ENCODE measurements at places on chromosomes 2 and 18. TPM values are rescaled to one million over a fixed set of nuclear protein-coding genes. Genes with fewer than 3 reads are reported as not detected.
A peak's percentile ranks its signal among the peaks of the same experiment; 100 is the strongest.

GRCh38 chr2:160721089-160722040 is 227.8 kb upstream of the RBMS1 start:
- H3K36me3 ChIP-seq = no peaks in the 10 kb centered on the region
- no peak overlapping the region for H3K4me3 ChIP-seq
- peaks cover 19% of the 10 kb centered on the region for H3K4me1 ChIP-seq

DNA sequence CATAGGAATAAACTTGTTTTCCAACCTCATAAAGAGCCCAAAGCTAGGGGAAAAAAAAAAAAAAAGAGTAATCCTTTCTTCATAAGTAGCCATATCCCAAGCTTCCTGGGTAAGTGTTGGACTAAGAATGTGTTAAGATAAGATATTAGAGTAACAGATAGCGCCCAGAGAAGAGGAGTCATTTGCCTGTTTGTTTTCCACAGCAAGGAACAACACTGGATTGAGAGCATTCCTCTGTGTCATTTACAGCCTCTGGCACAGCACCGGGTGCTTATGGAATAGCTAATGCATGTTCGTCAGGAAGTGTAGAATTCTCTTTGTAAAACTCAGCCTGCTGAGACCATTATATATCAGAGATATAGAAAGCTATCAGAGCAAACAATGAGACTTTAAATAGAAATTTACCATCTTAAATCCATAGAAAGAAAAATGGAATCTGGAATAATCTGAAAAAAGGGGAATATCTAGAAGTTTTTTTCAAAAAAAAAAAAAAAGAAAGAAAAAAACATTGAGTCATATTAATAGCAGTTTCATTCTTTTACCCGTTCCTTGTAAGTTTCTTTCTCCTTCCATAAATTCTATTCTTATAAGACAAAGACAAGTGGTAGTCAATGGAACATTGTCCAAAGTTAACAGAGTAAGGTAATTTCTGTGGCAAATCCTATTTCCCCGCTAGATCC is 37.6 kb downstream of the LRP2 start:
- no peak overlapping the region for H3K27ac ChIP-seq
- no peaks in the 10 kb centered on the region for H3K4me1 ChIP-seq
- H3K4me3 ChIP-seq = no peak overlapping the region
- no peaks in the 10 kb centered on the region for H3K27me3 ChIP-seq
- H3K36me3 ChIP-seq = no peaks in the 10 kb centered on the region
- DNase-seq = no peak

Gene RANBP2
- polyA plus RNA-seq = 12.0 TPM

- H3K27ac ChIP-seq = no peak overlapping the region
- no peaks in the 10 kb centered on the region for H3K27me3 ChIP-seq
- no peaks in the 10 kb centered on the region for H3K4me1 ChIP-seq
- peak; percentile 65 for DNase-seq
- no peaks in the 10 kb centered on the region for H3K36me3 ChIP-seq
- no peak overlapping the region for H3K4me3 ChIP-seq
These were observed 38.4 kb downstream of the SPC25 start for GRCh38 chr2:168851674-168852320.

Gene NTSR2
- polyA plus RNA-seq = not detected

GRCh38 chr2:129379411-129379810 is 600.1 kb upstream of the RAB6C start:
- no peak overlapping the region for H3K4me3 ChIP-seq
- no peaks in the 10 kb centered on the region for H3K27me3 ChIP-seq
- H3K27ac ChIP-seq = no peak overlapping the region
- DNase-seq = no peak
- H3K36me3 ChIP-seq = no peaks in the 10 kb centered on the region

Gene IL1R2
- 1.2 TPM for polyA plus RNA-seq

Gene METTL5
- 83.2 TPM for polyA plus RNA-seq

- H3K4me3 ChIP-seq = peak overlapping the region; percentile 14
- H3K27me3 ChIP-seq = no peaks in the 10 kb centered on the region
- DNase-seq = peak; percentile 69
- peak overlapping the region; percentile 38 for H3K27ac ChIP-seq
- H3K4me1 ChIP-seq = peaks cover 50% of the 10 kb centered on the region
These were observed 49.9 kb upstream of the EML6 start for GRCh38 chr2:54673501-54673998.

Gene CYP27A1
- 3.7 TPM for polyA plus RNA-seq

DNA sequence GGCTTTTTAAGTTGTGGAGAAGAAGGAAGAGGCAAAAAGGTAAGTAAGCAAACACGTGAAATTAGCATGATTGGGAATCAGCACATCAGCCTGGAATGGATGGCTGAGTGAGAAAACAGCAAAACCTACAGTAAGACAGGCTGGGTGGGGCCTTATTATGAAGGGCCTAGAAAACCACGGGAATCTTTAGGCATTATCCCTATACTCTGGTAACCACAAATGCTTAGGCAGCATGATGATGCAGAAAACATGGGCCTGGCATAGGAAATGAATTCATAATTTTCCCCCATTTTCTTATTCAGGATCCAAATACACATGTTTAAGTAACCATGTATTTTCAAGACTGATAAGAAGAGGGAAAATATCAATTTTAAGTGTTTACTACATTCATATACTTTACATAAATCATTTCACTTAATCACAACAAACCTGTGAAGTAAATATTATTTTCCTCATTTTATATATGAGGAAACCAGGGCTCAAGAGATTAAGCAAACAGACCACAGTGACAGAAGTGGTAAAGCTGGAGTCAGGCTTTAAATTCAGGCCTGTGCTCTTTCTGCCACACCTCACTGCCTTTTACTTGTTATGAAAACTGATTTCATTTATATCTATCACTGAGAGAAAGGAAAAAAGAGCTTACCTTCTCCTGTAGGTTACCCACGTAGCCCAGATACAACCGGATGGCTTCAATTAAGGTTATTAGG is 4.0 kb downstream of the TMEM17 start:
- H3K4me1 ChIP-seq = peaks cover 34% of the 10 kb centered on the region
- DNase-seq = peak; percentile 69
- H3K36me3 ChIP-seq = no peaks in the 10 kb centered on the region
- H3K27ac ChIP-seq = peak overlapping the region; percentile 63

DNA sequence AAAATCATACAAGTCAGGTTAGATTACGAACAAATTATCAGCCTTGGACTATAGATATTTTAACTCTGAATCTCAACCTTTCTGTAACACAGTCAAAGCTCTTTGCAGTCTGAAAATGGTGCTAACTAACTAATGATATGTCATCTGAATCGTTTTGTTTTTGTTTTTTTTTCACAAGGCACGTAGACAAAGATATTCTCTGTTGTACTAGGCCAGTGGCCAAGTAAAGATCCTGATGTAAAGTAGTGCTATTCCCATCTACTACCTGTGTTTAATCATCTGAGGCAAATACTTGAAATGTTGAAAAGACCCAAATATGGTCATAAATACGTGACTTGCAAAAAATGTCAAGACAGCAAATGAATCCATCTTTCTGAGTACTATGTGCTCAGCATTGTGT is 65.7 kb downstream of the REL start:
- no peak for DNase-seq
- no peak overlapping the region for H3K27ac ChIP-seq
- no peaks in the 10 kb centered on the region for H3K36me3 ChIP-seq

GRCh38 chr2:56522605-56523089 is 338.9 kb downstream of the CCDC85A start:
- H3K36me3 ChIP-seq = no peaks in the 10 kb centered on the region
- no peaks in the 10 kb centered on the region for H3K27me3 ChIP-seq
- peaks cover 6% of the 10 kb centered on the region for H3K4me1 ChIP-seq
- DNase-seq = peak; percentile 45

Gene HDHD2
- polyA plus RNA-seq = 23.6 TPM

DNA sequence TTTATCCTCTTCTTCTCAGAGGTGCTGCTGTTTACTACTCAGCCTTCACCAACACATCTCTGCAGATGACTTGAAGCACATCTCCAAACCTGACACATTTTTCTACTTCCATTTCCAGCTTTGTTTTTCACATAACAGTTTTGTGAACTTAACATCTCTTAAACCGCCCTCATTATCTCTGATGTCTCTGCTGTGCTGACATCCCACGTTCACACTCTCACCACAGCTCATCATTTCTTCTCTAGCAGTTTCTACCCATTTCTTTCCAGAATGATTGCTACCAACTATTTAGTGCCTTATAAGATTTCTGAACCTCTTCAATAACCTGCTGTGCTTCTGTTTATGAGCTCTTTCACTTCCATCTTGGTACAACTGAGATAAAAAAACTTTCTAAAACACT is 238.0 kb downstream of the PTPRM start:
- no peaks in the 10 kb centered on the region for H3K4me1 ChIP-seq
- DNase-seq = no peak
- H3K27me3 ChIP-seq = no peaks in the 10 kb centered on the region
- no peaks in the 10 kb centered on the region for H3K36me3 ChIP-seq
- no peak overlapping the region for H3K4me3 ChIP-seq

GRCh38 chr2:129738799-129739198 is 240.7 kb upstream of the RAB6C start:
- no peaks in the 10 kb centered on the region for H3K36me3 ChIP-seq
- H3K4me3 ChIP-seq = no peak overlapping the region
- no peak for DNase-seq

GRCh38 chr2:172427256-172427989 is at the start of gene ITGA6:
Gene ITGA6 (plus strand): TSS chr2:172427586.
- peak within 1 kb of the TSS; percentile 85 for H3K4me3 ChIP-seq
- no peak within 1 kb of the TSS for H3K27ac ChIP-seq
- no peaks in the 10 kb centered on the region for H3K36me3 ChIP-seq
- no peaks in the 10 kb centered on the region for H3K27me3 ChIP-seq
- peak; percentile 75 for DNase-seq
- 0 out of 2 replicates have a peak, but pooled peaks cover 11% of the 10 kb centered on the region for H3K4me1 ChIP-seq

DNA sequence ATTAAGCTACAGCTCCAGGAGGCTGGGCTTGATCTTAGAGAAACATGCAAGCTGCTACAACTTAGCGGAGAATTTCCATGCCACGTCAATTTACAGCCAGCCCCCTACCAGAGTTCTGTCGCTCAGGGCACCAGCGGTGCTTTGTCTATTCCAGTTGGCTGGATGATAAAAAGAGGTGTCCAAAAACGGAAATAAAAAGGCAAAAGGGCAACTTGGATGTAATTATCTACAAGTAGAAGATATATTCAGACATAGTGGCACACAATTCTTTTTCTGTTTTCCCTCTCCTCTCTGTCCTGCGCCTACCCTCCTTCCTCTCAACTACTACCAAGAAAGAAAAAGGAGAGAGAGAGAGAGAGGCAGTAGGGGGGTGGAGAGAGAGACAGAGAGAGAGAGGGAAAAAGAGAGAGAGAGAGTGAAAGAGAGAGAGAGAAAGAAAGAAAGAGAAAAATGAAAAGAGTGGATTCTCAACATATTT is 363 bp upstream of the RFTN2 start:
- H3K4me1 ChIP-seq = peaks cover 30% of the 10 kb centered on the region
- H3K27ac ChIP-seq = peak overlapping the region; percentile 91
- H3K4me3 ChIP-seq = peak overlapping the region; percentile 85
- DNase-seq = peak; percentile 80

Gene EHBP1
- polyA plus RNA-seq = 36.8 TPM

GRCh38 chr18:57811477-57812125 is 8.5 kb upstream of the ATP8B1 start:
- no peak for DNase-seq
- H3K4me1 ChIP-seq = peaks cover 49% of the 10 kb centered on the region
- no peak overlapping the region for H3K27ac ChIP-seq
- no peaks in the 10 kb centered on the region for H3K27me3 ChIP-seq
- no peaks in the 10 kb centered on the region for H3K36me3 ChIP-seq
- no peak overlapping the region for H3K4me3 ChIP-seq

- H3K4me1 ChIP-seq = peaks cover 5% of the 10 kb centered on the region
- no peak for DNase-seq
- H3K36me3 ChIP-seq = no peaks in the 10 kb centered on the region
- H3K27ac ChIP-seq = peak overlapping the region; percentile 86
These were observed 9.7 kb downstream of the OSR1 start for GRCh38 chr2:19348692-19349091.

DNA sequence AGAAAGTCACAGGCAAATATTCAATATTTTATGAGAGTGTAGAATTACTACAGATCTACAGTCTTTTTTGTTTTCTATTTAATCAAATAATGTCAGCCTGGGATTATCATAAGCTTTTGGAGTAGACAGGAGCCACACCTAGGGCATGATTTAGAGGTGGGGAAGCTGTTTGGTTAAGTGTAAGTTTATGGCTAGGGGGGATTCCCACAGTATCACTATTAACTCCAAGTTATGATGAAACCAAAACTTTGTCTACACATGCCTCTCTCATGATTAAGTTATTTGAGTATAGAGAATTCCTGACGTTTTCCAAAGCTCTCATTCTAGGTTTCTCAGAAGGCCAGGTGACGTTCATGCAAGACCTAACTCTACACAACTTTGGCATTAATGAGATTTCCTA is 2.1 kb downstream of the SERPINB10 start:
- no peak overlapping the region for H3K27ac ChIP-seq
- 0 out of 2 replicates have a peak, but pooled peaks cover 5% of the 10 kb centered on the region for H3K27me3 ChIP-seq
- no peak overlapping the region for H3K4me3 ChIP-seq
- no peaks in the 10 kb centered on the region for H3K36me3 ChIP-seq

DNA sequence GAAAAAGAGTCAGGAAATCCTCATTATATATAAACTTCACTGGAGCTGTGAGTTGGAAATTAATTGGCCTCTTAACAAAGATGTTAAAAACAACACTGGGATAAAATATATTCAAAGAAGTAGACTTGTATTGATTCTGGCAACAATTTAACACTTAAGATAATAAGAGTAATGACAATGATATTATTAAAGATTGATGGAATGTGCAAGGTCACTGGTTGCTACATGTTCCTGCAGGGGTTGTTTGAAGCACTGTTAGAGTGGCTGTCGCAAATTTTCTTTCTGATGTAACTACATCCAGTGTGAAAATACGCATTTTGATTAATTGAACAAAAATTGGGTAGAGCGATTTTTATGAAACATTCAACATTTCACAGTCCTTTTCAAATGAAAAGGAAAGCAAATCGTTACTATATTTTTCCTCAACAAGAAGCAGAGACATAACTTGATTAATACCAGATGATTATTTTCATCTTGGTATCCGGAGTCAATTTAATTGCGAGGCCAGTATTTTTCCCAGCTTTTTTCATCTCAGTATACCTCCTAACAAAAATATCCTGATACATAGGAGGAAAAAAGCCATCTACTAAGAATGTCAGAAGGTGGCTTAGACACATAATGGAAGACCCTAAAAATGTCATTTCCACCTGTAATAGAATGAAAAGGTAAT is 6.1 kb downstream of the PTGR3 start:
- H3K36me3 ChIP-seq = peaks cover 5% of the 10 kb centered on the region
- H3K27ac ChIP-seq = no peak overlapping the region
- H3K4me1 ChIP-seq = peaks cover 36% of the 10 kb centered on the region
- DNase-seq = no peak
- no peaks in the 10 kb centered on the region for H3K27me3 ChIP-seq
- peak overlapping the region; percentile 54 for H3K4me3 ChIP-seq

DNA sequence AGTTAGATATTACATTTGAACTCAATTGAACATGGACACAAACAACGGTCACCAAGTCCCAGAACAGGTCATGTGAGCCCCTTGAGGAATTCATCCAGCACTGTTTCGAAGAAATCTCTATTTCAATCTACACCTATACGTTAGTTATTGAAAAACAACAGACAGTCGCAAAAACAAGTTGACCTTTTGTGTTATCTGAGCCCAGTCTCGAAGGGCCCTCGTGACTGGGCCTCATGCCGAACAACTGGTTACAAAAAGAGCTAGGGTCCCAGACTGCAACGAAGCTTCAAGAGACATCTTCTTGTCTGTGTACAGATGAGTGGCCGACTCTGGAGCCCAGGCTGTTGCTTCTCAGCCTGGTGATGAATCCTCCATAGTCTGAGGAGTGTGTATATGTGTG is 5.3 kb upstream of the DSG2 start:
- no peak overlapping the region for H3K4me3 ChIP-seq
- H3K36me3 ChIP-seq = no peaks in the 10 kb centered on the region
- DNase-seq = no peak
- H3K27me3 ChIP-seq = peaks cover 10% of the 10 kb centered on the region
- no peak overlapping the region for H3K27ac ChIP-seq

- peak; percentile 83 for DNase-seq
- H3K4me3 ChIP-seq = no peak overlapping the region
- H3K36me3 ChIP-seq = no peaks in the 10 kb centered on the region
- no peaks in the 10 kb centered on the region for H3K4me1 ChIP-seq
- H3K27me3 ChIP-seq = no peaks in the 10 kb centered on the region
- no peak overlapping the region for H3K27ac ChIP-seq
These were observed 12.7 kb upstream of the CDH2 start for GRCh38 chr18:28189400-28190239.
